NCI-H460 (cell line): ENCODE measurements at places on chromosomes 1 and 21. TPM values are rescaled to one million over a fixed set of nuclear protein-coding genes. Genes with fewer than 3 reads are reported as not detected.

DNA sequence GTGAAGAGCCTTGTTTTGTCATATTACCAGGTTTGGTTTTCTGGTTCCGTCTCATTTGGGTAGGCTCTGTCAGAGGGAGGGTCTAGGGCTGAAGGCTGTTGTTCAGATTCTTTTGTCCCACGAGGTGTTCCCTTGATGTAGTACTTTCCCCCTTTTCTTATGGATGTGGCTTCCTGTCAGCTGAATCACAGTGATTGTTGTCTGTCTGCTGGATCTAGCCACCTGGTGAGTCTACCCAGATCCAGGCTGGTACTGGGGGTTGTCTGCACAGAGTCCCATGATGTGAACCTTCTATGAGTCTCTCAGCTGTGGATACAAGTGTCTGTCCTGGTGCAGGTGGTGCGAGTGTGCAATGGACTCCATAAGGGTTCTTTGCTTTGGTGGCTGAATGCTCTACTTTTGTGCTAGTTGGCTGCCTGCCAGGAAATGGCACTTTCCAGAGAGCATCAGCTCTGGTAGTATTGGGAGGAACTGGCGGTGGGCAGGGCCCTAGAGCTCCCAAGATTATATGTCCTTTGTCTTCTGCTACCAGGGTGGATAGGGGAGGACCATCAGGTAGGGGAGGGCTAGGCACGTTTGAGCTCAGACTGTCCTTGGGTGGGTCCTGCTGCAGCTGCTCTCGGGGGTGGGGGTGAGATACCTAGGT lies 246.0 kb downstream of the RYR2 start:
- no peak for DNase-seq

DNA sequence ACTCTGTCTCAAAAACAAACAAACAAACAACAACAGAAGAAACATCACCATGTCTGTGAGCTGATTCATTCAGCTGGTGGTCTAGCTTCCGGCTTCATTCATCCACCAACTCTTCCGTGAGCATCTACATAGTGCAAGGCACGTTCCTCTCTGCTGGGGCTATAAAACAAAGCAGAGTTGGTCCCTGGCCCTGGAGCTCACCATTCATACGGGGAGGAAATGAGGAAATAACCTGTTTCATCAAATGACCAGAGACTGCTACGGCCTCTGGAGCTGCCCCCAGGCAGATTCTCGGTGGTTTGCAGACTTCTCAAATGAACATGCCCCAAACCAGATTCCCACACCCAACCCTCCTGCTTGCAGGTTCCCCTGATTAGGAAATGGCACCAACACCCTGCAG lies 41.0 kb upstream of the ID3 start:
- no peak for DNase-seq

IL20 gene
- not detected in 2 replicates for total RNA-seq

DNA sequence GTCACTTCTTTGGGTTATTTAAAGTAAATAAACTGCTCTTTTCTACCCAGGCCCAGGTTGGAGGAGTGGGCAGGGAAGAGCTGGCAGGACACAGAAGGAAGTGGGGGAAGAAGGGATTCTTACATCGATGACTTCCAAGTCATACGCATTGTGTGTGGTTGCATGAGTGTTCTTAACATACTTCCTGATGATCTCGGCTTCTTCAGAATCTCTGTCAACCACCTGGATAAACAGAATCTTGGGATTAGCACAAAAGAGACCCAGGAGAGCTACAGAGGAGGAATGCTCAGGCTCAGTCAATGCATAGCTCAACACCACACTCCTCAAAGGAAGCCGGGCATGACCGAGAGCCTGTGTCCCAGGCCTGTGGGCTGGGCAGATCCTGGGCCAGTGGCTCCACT lies 42.1 kb downstream of the PARP1 start:
- DNase-seq: no peak

DNA sequence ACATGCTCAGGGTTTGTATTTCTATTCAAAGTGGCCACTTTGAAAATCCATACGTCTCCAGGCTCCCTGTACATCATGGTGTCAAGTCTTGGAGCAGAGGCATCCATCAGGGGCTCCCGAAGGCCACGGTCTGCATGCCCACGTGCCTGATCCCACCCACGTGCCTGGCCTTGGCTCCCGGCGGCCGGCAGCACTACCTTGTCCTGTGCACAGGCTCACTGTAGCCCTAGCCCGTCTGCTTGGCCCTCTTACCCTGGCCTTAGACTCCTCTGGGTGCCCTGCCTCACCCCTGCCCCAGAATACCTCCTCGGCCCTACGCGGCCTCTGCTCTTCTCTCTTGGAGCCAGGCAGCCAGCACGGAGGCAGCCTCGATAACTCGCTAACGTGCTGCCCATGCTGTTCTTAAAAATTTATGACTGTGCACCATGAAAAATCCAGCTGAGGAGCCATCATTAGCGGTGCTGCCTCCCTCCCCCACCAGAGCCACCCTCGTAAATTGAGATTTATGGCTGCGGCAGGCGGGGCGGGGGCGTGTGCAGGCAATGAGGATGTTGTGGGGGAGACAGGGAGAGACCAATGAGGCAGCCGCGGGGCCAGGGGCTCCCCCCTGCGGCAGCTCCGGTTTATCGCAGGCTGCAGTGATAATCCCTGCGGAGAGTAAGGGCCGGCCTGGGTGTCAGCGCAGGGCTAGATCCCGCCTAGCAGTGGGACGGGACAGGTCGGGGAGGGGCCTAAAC lies 24.6 kb downstream of the DMAP1 start:
- no peak for DNase-seq
